Activated T-helper 1 cell treated with Interleukin-2 at 50 U/mL for 16 hours (primary cell): ENCODE measurements at places on chromosomes 3 and 15.

DNA sequence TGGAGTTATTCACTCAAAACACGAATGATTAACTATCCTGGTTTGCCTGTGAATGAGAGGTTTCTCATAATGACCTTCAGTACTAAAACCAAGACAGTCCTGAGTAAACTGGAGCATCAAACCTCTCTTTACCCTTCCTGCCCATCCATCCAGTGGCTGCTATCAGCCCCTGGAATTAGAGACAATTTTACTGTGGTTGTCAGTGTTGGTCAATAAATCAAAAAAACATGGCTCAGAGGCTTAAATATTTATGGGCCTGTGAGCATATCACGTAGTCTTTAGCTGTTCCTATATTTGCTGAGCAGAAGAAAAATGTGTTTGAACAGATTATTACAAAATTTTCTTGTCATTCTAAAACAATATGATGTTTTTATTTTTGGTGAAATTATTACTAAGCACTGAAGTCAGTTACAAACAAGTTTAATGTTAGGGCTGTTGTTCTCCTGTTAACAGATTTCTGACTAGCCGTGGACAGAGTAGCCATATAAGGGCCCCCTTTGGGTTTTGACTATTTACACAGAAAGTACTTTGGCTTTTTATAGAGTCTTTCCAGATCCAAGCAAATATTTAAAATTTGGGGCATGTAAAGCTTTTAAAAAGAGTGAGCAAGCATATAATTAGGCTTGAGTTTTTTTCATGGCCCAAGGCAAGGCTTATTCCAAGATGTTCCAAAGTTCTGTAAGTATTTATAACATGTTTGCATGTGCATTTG, 580.9 kb downstream of the DIPK2A start:
- DNase-seq = no peak

DNA sequence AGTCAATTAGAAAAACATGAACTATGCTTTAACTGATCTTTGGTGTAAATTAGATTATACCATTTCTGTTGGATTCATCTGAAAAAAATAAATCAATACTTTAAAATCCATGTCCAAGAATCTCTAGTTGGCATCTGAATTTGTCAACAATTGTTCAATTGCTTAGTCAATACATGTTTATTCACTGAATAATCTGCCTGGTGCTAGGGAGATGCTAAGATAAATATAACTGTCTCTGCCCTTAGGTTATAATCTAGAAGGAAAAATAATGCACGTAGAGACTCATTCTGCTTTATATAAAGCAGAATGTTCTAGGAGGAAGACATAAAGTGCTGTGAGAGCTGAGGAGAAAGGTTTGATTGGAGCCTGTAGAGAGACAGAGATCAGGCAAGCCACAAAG, 537.2 kb upstream of the IL12A start:
- no peak for DNase-seq

GRCh38 chr3:15223685-15224572, 17.9 kb downstream of the CAPN7 start:
- DNase-seq = no peak

GRCh38 chr15:77580996-77581682, 51.6 kb downstream of the LINGO1 start:
- no peak for DNase-seq

GRCh38 chr3:151976211-151977050, 103.0 kb downstream of the SUCNR1 start:
- DNase-seq = no peak

DNA sequence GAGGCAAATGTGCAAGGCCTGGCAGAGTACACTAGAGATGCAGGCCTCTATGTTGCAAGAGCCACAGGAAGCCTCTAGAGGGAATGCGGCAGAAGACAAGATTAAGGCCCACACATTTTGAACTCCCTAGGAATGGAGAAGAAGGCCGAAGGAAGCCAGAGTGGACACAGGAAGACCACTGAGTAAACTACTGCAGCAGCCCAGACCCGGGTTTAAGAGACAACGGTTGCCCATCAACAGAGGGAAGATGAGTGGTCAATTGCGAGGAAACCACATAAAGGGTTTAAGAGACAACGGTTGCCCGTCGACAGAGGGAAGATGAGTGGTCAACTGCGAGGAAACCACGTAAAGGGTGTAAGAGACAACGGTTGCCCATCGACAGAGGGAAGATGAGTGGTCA, 14.6 kb downstream of the CHSY1 start:
- no peak for DNase-seq

- no peak for DNase-seq
These were observed 12.6 kb upstream of the GOLGA6L7 start for GRCh38 chr15:28861031-28861534.

DNA sequence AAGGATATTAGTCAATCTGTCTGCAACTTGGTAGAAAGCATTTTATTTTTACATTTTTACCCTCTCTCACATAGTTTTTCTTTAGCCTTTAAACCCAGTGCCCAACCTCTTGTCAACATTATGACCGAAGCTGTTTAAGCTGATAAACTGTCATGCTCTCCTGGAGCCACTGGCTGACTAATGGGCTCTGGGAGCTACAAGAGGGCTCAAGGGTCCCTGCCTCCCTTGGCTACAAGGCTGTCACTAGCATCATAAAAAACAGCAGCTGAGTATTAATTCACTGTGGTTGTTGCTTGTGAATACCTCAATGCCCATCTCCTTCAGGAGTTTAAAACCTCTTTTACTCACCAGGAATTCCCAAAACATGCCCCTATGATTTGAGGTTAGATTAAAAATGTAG, 237.9 kb downstream of the ZMAT3 start:
- DNase-seq = no peak

- DNase-seq = no peak
These were observed 23.8 kb upstream of the SNX22 start for GRCh38 chr15:64127521-64128270.

GRCh38 chr3:66376568-66376967, 124.3 kb downstream of the LRIG1 start:
- no peak for DNase-seq

DNA sequence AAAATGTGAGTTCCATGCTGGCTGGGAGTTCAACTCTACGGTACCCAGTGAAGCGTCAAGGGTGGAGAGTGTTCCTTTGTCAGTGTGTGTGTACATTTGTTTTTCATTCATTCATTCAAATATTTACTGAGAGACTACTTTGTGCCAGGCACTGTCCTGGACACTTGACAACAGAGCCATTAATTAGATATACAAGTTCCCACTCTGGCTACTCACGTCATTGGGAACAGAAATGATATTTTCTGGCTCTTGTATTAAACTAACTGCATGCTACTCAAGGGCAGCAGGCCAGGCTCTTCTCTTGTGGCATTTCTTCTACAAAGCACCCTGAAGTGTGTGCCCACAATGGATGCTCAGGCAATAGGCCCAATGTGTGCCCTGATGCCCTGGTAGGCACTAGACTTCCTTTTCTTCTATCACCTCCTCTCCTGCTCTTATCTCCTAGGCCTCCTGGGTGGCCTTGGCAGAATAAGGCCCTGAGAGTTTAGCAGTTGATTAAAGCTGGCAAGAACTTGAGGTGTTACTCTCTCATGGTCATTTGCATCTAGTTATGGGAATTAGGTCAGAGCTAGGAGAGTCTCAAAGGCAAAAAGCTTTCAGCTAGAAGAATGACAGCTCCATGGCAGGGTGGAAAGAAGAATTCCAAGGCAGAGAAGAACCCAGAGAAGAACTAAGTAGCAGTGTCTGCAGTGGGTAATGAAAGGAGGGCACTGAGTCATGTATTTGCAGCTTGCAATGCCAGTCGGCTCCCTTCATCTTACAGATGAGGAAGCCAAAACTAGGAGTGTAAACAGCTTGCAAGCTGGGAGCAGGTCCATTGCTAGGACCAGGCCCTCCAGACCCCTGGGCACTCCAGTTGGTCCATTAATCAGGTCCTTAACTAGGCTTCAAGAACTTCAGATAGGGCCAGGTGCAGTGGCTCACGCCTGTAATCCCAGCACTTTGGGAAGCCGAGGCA, 14.0 kb upstream of the SMAD3 start:
- DNase-seq = no peak

GRCh38 chr3:16472593-16472992, 40.9 kb downstream of the RFTN1 start:
- DNase-seq = no peak

DNA sequence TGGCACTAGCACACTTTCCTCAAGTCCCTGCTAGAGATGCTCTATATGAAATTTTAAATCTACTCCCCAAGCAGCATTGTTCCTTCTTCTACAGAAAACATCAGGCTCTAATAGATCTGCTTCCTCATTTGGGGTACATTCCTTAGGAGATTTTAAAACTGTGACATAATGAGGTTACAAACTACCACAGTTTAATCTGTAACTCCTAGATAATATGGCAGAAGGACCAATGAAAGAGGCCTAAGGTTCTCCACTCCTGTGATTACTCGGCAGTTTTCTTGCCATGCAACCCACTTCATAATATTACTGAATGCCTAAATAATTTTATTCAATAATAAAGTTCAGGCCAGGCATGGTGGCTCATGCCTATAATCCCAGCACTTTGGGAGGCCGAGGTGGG, 16.1 kb downstream of the ZNF106 start:
- no peak for DNase-seq

- DNase-seq = no peak
These were observed 18.0 kb downstream of the ETV5 start for GRCh38 chr3:186090901-186091300.

DNA sequence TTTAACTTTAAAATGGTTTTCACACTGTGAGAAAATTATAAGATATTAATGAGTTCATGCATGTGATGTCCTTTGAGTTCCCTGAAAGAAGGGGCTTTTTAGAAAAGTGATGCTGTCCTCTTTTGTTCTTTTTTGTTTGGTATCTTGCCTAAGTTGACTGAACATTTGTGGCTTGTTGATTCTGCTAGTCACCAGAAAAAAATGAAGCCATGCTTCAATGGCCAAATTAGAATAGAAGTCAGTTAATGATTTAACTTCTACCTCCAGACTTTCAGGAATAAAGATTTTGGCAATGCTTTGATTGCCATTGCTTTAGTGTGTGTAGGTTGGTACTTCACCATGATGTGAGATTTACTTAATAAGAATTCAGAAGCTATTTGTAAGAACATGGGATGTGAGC, 260.6 kb upstream of the NECTIN3 start:
- no peak for DNase-seq

DNA sequence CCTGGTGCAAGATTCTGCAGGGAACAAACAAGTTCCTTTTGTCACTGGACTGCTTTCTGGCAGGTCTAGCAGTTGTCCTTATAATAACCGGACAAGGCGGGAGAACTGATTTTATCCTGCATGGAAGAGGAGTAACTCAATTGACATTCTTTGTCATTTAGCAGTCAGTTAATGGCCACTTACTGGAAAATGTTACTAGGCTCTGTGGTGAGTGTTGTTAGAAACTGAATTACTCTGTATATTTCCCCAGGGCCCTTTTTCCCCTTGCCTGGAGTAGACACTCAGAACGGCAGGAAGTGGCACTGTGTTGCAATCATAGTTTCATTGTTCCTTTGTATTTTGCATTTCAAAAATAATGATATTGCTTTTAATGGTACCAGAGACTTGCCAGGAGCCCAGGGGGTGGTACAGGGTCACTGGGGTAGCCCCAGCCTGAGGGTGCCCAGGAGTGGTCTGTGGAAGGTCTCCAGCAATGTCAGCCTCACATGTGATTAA, 318.6 kb upstream of the LRRFIP2 start:
- DNase-seq = no peak

DNA sequence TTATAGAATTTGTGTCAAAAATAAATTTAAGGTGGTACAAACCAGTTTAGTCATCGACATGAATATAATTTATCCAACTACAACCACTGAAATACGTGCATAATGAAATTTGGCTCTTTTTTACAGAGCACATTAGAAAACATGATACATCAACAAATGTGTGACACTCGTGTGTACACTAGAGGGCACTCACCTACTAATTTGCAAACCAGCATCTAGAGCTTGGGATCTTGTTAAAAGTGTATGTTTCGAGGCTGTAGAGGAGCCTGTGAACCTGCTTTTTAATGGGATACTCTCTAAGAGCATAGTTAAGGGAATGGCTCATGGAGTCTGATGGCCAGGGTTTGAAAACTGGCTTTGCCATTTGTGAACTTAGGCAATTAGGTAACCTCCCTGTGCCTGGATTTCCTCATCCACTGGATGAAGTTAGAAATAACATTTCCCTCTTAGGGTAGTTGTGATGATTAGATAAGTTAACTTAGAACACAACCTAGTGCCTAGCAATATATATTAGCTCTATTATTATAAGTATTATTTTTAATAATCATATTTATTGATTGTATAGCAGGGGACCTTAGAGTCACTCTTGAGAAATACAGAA, 8.8 kb upstream of the CPOX start:
- no peak for DNase-seq

GRCh38 chr15:96047255-96047931, 283.1 kb upstream of the NR2F2 start:
- DNase-seq = no peak

DNA sequence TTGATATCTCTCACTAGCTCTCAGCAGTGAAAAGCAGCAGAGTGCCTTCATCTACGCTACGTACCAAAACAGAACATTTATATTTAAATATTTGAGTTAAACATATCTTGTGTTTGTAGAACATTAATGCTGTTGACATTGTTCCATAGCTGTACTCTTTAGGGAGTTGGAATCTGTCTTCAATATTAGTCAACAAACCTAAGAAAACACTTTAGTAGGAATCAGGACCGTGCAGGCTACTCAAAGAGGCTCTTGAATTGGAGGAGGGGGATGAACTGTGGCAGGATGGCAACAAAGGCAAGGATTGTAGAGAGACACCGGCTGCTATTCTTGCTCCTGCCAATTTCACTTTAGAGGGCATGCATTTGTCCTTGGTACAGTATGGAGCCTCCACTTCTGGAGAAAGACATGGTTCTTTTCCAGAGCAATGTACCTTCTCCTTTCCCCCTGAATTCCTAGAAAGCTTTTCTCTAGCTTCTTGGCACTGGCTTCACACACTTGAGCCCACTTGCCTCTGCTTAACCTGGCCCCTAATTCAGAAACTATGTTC, 265.9 kb downstream of the CD47 start:
- DNase-seq = no peak

DNA sequence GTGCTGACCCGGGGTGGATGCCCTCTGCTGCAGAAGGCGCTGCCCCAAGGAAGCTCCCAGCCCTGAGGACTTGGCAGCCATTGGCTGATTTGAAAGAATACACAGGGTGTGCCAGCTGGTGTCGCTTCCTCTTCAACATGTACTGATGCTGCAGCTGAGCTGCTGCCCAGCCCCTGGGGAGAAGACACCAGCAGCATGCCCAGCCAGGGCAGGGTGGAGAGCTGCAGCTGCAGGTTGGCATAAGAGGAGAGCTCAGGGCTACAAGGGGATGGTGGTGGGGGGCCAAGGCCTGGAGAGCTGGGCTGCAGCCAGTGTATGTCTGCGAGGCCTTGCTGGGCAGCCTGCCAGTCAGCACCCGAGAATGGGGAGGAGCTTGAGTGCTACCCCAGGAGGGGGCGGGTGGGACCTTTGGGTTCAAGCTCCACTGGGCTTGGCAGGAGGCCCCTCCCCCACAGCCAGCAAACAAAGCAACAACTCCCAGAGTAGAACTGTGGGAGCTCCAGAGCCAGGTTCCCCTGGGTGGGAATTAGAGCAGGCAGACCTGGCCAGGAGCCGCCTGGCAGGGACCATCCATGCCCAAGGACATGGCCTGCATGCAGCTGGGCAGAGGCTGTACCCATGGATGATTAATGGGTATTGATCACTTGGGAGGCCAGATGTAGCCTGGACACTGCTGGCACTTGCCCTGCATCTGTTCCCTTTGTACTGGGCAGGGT, 9.2 kb upstream of the SEMA4B start:
- DNase-seq = peak; percentile 10

GRCh38 chr3:42446111-42447050, 36.0 kb upstream of the LYZL4 start:
- DNase-seq = no peak

- no peak for DNase-seq
These were observed 35.1 kb downstream of the CYFIP1 start for GRCh38 chr15:22945071-22945470.
